ENCODE measurements at places on chromosomes 5 and 9.

- ATAC-seq: no peak
These were observed 102.7 kb downstream of the TMEM215 start for GRCh38 chr9:32886021-32886420.

DNA sequence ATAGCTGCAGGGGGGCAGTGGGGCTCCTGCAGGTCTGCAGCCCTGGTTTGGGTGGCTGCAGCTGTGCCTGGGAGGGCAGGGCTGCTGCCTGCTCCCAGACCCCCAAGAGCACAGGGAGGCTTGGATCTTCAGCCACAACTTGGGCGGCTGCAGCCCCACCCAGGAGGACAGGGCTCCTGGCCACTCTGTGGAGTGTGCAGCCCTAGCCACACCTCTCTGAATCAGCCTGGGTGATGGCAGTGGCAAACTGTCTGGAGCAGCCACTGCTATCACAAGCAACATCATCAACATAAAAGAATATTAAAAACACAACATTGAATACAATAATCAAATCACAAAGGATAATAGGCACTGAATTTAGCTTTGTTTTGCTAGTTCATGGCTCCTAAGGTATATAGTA is 164.9 kb upstream of the SLC27A6 start:
- no peak for ATAC-seq

- no peak for ATAC-seq
These were observed 18.1 kb downstream of the FYB1 start for GRCh38 chr5:39201160-39201780.

GRCh38 chr9:22643541-22643940 is 196.9 kb downstream of the DMRTA1 start:
- ATAC-seq: no peak

DNA sequence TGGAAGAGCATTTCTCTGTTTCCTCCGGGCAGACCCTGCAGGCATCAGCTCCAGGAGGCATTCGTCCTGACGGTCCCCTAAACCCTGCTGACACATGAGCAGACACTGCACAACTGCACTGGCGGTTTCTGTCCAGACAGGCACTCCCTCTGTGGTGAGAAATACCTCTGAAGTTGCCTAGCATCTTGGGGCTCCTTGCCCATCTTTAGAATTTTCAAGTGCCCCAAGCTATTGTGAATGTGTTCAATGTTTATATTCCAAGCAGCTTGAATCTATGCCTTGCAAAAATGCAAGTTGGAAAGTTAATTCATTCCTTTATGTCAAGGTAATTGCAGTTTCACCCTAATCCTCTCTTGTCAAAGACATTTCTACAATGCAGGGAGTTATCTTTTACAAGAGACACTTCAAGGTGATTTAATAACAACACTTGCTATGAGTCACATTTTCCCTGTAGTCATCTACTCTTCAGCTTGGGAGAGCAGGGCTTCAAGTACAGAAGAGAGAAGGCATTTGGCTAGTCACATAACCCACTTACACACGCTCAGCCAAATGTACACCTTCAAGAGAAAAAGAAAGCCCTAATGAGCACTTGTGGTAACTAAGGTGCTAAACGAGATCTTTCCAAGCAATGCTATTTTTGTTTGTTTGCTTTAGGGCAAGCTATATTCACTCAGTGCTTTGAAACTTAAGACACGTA is 302.5 kb downstream of the MLLT3 start:
- peak; percentile 37 for ATAC-seq

DNA sequence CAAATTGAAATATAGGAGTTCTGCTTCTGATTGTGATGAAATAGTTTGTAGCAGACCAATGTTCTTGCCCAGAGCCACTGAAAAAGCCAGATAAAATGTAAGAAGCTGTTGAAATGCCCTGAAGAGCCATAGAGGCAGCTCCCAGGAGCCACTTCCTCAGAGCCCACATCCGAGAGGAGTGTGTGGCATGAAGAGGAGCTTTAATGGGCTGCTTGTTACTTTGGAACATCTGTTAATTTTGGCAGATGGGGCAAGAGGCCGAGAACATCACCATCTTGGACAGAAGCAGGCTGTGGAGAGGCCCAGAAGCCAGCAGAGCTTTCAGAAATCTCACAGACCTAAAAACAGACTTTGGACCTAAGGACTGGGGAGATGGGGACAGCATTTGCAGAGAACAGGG is 370.8 kb downstream of the GADD45G start:
- ATAC-seq: no peak

DNA sequence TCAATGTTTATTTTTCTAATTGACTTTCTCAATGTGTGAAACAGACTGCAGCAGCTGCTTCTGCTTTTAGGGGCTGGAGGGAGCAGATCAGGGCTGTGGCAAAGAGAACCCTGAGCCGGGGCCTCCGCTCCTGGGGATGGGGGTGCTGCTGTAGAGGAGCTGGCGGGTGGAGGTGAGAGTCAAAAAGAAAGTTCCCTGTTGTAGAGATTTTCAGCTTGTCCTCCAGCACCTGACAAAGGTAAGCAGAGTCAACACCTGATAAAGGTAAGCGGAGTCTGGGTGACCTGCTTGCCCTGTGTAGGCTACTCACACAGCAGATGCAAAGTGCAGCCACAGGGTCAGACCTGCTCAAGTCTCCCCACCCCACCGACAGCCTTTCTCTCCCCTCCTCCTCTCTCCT is 252.4 kb upstream of the IRX1 start:
- ATAC-seq: no peak

GRCh38 chr9:120905315-120906164 is 21.1 kb downstream of the TRAF1 start:
- ATAC-seq: no peak

DNA sequence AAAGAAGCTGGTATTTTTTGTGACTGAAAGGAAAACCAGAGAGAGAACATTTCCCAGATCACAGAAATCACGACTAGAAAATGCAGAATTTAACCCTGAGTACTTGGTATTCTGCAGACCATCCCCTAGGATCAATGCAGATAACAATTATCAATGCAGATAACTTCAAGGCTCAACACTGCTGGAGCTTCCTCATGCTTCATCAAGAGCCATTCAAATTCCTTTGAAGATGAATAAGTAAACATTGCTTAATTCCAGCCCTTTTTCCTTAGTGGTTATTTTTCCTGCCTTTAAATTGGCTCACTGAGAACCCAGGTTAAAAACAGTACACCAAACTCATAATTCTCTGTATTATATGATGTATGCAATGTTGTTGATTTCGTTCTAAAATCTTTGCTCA is 370.1 kb upstream of the TLE4 start:
- ATAC-seq: no peak

- ATAC-seq: no peak
These were observed 10.3 kb downstream of the RUSC2 start for GRCh38 chr9:35500130-35500748.

Measured in SK-N-SH treated with all-trans-retinoic acid at 6 μM for 48 hours (cell line).